ENCODE measurements at places on chromosomes 7 and 10. TPM values are rescaled to one million over a fixed set of nuclear protein-coding genes. Genes with fewer than 3 reads are reported as not detected.

Gene WDFY4
- 2.0 TPM for total RNA-seq

Gene HOXA5
- 0.24 TPM for total RNA-seq

Gene CLCN1
- not detected for total RNA-seq

Gene ODAD2
- 0.15 TPM for total RNA-seq

Gene MRC1
- 26.0 TPM for total RNA-seq

Gene PON2
- 45.4 TPM for total RNA-seq

DNA sequence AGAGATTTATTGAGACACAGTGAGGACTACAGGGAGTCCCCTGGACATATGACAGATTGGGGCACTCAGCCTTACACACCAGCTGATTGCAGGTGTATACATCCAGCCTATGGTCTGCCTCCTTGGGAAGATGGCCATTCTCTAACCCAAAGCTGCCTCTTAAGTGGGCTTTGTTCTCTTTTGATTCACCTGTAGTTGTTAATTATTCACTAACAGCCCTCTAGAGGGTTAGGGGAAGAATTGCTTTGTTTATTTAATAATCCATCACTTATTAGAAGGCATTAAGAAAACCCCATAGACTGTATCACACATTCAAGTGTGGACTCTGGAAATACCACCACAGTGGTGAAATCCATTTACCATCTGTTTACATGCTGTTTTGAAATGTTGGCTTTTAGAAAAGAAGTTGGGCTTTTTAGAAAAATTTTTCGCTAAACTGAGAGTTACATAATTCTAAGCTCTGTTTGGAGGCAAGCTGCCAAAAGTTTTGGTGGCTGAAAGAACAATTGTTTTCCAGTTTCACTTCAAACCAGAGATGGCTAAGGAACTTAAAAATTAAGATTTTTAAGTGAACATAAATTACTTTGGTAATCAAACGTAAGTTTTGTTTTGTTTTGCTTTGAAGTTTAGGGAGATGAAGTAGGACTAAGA is 379.1 kb downstream of the ADRA2A start:
- no peak overlapping the region for H3K27ac ChIP-seq
- no peak overlapping the region for H3K4me3 ChIP-seq
- no peaks in the 10 kb centered on the region for H3K36me3 ChIP-seq
- H3K4me1 ChIP-seq = no peaks in the 10 kb centered on the region
- no peak for DNase-seq

GRCh38 chr7:120805636-120806388 is 52.1 kb downstream of the TSPAN12 start:
- no peak for DNase-seq
- no peaks in the 10 kb centered on the region for H3K27me3 ChIP-seq
- H3K4me1 ChIP-seq = no peaks in the 10 kb centered on the region
- H3K4me3 ChIP-seq = no peak overlapping the region
- H3K36me3 ChIP-seq = no peaks in the 10 kb centered on the region

- H3K36me3 ChIP-seq = no peaks in the 10 kb centered on the region
- H3K4me1 ChIP-seq = peaks cover 34% of the 10 kb centered on the region
- no peak for DNase-seq
- H3K27ac ChIP-seq = peak overlapping the region; percentile 90
Observed at GRCh38 chr10:12350167-12350872, 973 bp downstream of the CAMK1D start.

DNA sequence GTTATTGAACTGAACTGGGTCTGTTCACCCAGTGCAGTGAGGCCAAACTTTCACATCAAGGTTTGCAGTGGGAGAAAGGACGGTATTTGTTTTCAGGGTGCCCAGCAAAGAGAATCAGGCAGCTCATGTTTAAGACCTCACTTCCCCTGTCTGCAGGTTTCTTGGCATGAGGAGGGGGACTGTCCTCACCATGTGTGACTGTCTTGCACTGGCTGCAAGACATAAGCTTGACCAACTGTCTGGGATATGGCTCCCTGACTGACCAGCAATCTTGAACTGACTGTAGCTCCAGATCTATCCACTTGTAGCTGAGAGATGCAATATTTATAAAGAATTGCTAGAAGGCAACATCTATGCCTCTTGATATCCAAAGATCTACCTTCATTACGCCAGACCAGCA is 39.9 kb downstream of the RAMP3 start:
- no peak for DNase-seq
- no peak overlapping the region for H3K27ac ChIP-seq
- no peaks in the 10 kb centered on the region for H3K36me3 ChIP-seq
- H3K4me3 ChIP-seq = no peak overlapping the region
- H3K4me1 ChIP-seq = no peaks in the 10 kb centered on the region
- H3K27me3 ChIP-seq = no peaks in the 10 kb centered on the region

GRCh38 chr10:102642736-102643335 is 1.4 kb upstream of the TRIM8 start:
- H3K27ac ChIP-seq = peak overlapping the region; percentile 98
- no peaks in the 10 kb centered on the region for H3K36me3 ChIP-seq
- no peaks in the 10 kb centered on the region for H3K27me3 ChIP-seq

DNA sequence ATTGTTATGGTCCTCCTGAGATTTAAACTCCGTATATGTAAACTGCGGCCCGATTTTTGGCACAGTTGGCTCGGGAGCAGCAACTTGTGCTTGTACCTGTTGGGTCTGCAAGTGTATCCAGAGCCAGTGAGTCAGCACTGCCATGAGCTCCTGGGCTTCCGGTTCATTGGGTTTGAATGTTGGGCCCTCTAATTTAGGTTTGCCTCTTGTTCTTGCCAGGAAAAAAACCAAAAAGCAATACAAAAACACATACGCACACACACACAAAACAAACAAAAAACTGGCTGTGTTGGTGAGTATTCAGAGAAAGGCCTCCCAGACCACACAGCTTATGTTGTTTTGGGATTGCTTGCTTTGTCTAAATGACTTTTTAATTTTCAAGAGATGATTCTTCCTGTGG is 26.3 kb downstream of the SND1 start:
- DNase-seq = no peak
- H3K36me3 ChIP-seq = no peaks in the 10 kb centered on the region
- H3K27me3 ChIP-seq = no peaks in the 10 kb centered on the region
- no peak overlapping the region for H3K27ac ChIP-seq
- H3K4me1 ChIP-seq = no peaks in the 10 kb centered on the region
- H3K4me3 ChIP-seq = no peak overlapping the region

DNA sequence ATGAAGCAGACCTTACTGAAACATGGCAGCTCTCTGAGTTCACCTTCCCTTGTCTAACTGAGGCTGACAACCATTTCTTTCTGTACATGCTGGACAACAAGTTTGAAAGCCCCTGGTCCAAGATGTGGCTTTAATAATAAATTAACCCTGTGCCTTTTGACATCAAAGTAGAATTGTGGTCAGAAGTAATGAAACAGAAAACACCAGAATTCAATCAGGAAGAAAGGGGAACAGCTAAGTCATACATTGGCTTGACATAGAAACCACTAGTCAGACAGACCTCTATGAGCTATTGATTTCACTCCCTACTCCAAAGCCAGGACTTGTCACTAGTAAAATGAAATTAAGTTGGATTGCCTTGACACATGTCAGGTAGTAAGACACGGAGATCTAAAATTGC is 175.2 kb upstream of the ASAH2 start:
- no peak for DNase-seq
- no peak overlapping the region for H3K27ac ChIP-seq

DNA sequence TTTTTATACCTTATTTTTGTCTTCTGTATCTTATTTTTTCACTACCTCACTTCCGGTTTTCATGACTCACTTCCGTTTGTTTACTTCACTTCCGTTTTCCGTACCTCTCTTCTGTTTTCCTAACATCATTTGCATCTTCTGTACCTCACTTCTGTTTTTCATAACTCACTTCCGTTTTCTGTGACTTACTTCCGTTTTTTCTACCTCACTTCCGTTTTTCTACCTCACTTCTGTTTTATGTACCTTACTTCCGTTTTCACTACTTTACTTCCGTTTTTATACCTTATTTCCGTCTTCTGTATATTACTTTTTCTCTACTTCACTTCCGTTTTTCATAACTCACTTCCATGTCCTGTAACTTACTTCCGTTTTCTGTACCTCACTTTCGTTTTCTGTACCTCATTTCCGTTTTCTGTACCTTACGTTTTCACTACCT is 492.5 kb upstream of the AKR1E2 start:
- no peak overlapping the region for H3K27ac ChIP-seq
- H3K4me1 ChIP-seq = no peaks in the 10 kb centered on the region
- no peak overlapping the region for H3K4me3 ChIP-seq
- no peaks in the 10 kb centered on the region for H3K27me3 ChIP-seq
- H3K36me3 ChIP-seq = no peaks in the 10 kb centered on the region

- no peak for DNase-seq
- H3K4me3 ChIP-seq = no peak overlapping the region
- H3K27me3 ChIP-seq = no peaks in the 10 kb centered on the region
- H3K27ac ChIP-seq = no peak overlapping the region
- no peaks in the 10 kb centered on the region for H3K4me1 ChIP-seq
- H3K36me3 ChIP-seq = no peaks in the 10 kb centered on the region
Observed at GRCh38 chr7:81641873-81642272, 128.0 kb downstream of the HGF start.

GRCh38 chr7:128176696-128177095 is 64.4 kb upstream of the LEP start:
- no peak for DNase-seq
- no peak overlapping the region for H3K27ac ChIP-seq
- no peaks in the 10 kb centered on the region for H3K27me3 ChIP-seq
- H3K4me3 ChIP-seq = no peak overlapping the region

- H3K27ac ChIP-seq = no peak overlapping the region
- H3K4me1 ChIP-seq = no peaks in the 10 kb centered on the region
- no peaks in the 10 kb centered on the region for H3K27me3 ChIP-seq
- no peaks in the 10 kb centered on the region for H3K36me3 ChIP-seq
- no peak for DNase-seq
Observed at GRCh38 chr7:43844662-43845061, 24.7 kb downstream of the MRPS24 start.

- DNase-seq = no peak
- no peak overlapping the region for H3K4me3 ChIP-seq
- no peaks in the 10 kb centered on the region for H3K27me3 ChIP-seq
- H3K4me1 ChIP-seq = no peaks in the 10 kb centered on the region
- H3K36me3 ChIP-seq = no peaks in the 10 kb centered on the region
Observed at GRCh38 chr10:35185260-35186034, 58.8 kb downstream of the CREM start.

DNA sequence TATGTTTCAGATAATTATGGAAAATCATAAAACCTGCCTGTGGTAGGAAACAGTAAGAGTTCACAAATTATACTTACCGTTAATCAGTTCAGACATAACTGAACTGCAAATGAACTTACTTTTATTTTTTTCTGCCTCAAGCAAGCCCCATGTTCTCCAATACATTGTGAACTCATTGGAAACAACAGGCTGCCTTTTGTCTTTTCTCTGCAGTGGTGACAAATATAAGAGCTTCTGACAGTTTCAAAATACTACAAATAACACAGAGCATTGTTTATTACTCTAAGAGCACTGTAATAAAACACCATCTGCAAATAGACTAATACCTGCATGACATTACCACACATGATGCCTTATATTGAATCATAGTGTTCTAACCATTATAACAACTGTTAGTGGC is 94.0 kb upstream of the CDCA7L start:
- H3K4me3 ChIP-seq = no peak overlapping the region
- no peaks in the 10 kb centered on the region for H3K27me3 ChIP-seq
- no peaks in the 10 kb centered on the region for H3K4me1 ChIP-seq
- H3K27ac ChIP-seq = no peak overlapping the region

DNA sequence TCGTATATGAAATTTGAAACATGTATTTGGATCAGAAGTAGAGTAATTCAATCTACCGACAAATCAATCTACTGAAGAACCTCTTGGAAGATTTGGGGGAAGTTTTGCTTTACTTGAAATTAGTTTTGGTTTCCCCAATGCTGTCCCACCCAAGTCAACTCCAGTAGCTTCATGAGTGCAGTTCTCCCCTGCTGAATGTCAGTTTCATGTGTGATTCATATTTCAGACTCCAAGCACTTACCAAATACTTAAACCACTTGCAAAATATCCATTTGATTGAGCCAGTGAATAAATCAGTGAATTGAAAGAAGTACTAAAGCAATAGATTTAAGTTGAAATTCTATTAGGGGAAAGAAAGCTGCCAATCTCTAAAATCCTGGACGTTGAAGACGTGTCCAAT is 9.3 kb downstream of the CALML5 start:
- no peaks in the 10 kb centered on the region for H3K36me3 ChIP-seq
- no peaks in the 10 kb centered on the region for H3K27me3 ChIP-seq
- H3K27ac ChIP-seq = no peak overlapping the region
- no peak overlapping the region for H3K4me3 ChIP-seq
- no peak for DNase-seq
- no peaks in the 10 kb centered on the region for H3K4me1 ChIP-seq

- no peaks in the 10 kb centered on the region for H3K27me3 ChIP-seq
- H3K4me3 ChIP-seq = no peak overlapping the region
- H3K4me1 ChIP-seq = no peaks in the 10 kb centered on the region
- no peak overlapping the region for H3K27ac ChIP-seq
- no peaks in the 10 kb centered on the region for H3K36me3 ChIP-seq
- DNase-seq = no peak
Observed at GRCh38 chr10:1670541-1671365, 66.6 kb downstream of the ADARB2 start.

DNA sequence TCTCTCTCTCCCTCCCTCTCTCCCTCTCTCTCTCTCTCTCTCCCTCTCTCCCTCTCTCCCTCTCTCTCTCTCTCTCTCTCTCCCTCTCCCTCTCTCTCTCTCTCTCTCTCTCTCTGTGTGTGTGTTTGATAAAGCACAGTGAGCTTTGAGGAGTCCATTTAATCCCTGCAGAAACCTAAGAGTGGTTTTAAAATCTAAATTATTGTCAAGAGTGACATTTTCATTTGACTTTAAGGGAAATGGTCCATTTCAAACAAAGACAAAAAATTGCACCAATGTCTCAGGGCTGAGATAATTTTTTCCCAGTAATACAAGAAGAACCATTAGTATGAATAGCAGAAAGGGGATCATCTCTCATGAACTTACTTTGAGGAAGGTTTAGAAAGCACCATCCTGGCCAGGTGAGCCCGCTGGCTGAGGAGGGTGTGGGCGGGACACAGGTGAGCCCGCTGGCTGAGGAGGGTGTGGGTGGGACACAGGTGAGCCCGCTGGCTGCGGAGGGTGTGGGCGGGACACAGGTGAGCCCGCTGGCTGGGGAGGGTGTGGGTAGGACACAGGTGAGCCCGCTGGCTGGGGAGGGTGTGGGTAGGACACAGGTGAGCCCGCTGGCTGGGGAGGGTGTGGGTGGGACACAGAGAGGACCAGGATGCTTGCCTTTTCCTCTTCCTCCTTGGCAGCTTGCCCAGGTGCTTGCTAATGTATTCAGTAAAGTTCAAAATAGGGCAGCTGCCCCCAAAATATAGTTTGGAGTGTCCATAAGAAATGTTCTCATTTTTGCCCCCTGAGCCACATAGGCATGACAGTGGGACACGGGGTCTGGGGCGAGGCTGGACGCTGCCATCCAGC is 125.0 kb downstream of the DNAJB6 start:
- no peaks in the 10 kb centered on the region for H3K4me1 ChIP-seq
- H3K27ac ChIP-seq = no peak overlapping the region
- no peak for DNase-seq
- H3K36me3 ChIP-seq = no peaks in the 10 kb centered on the region
- no peak overlapping the region for H3K4me3 ChIP-seq
